ENCODE measurements at places on chromosomes 4 and X. TPM values are rescaled to one million over a fixed set of nuclear protein-coding genes. Genes with fewer than 3 reads are reported as not detected.

The IL2RG gene
- not detected for total RNA-seq

The SPOCK3 gene
- not detected for total RNA-seq

The SLC49A3 gene
- not detected for total RNA-seq

The CTAG1A gene
- not detected for total RNA-seq

The FAM114A1 gene
- total RNA-seq, result 89.1 TPM

The ZMAT1 gene
- total RNA-seq, result not detected

The ADAM29 gene
- not detected for total RNA-seq

The MAP9 gene
- total RNA-seq, result 3.1 TPM

DNA sequence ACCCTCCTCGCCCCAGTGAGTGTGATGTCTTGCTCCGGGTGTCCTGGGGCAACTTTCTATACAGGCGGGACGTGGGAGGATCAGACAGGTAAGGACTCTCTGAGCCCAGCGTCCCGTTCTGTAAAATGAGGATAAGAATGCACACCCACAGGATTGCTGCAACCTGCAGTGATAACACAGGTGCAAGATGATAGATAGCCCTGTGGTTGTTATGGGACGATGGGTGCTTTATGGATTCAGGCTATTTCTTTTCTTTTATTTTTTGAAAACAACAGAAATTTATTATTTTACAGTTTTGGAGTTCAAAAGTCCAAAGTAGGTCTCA is 28.6 kb downstream of the BEX3 start:
- no peaks in the 10 kb centered on the region for H3K27me3 ChIP-seq
- peak overlapping the region; percentile 62 for H3K27ac ChIP-seq
- DNase-seq, result no peak
- H3K36me3 ChIP-seq, result no peaks in the 10 kb centered on the region

- no peak overlapping the region for H3K4me3 ChIP-seq
- DNase-seq, result no peak
- H3K36me3 ChIP-seq, result no peaks in the 10 kb centered on the region
- no peak overlapping the region for H3K27ac ChIP-seq
- no peaks in the 10 kb centered on the region for H3K27me3 ChIP-seq
- no peaks in the 10 kb centered on the region for H3K4me1 ChIP-seq
Measured at GRCh38 chr4:46124773-46125413, 1.0 kb upstream of the GABRG1 start.

- no peak overlapping the region for H3K27ac ChIP-seq
- DNase-seq, result no peak
- no peaks in the 10 kb centered on the region for H3K36me3 ChIP-seq
- no peaks in the 10 kb centered on the region for H3K4me1 ChIP-seq
- H3K4me3 ChIP-seq, result no peak overlapping the region
Measured at GRCh38 chr4:109945056-109945455, 32.4 kb downstream of the EGF start.

GRCh38 chr4:173746424-173746823 is 216.4 kb upstream of the HAND2 start:
- H3K4me3 ChIP-seq, result no peak overlapping the region
- DNase-seq, result no peak
- H3K36me3 ChIP-seq, result no peaks in the 10 kb centered on the region
- no peaks in the 10 kb centered on the region for H3K27me3 ChIP-seq
- H3K4me1 ChIP-seq, result no peaks in the 10 kb centered on the region

DNA sequence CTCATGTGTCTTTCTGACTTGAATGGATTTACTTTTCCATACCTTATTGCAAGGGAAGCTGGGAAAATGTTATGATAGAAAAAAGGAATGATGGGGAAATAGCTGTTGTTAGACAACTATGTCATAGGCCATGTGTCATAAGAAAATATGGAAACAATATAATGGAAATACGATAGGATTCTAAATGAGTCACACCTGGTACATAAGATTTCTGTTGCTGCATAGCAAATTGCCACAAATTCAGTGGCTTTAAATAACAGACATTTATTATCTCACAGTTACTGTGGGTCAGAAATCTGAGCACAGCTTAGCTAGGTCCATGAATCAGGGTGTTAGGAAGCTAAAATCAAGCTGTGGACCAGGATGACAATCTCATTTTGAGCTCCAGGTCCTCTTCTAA is 44.6 kb upstream of the ANKRD50 start:
- no peaks in the 10 kb centered on the region for H3K4me1 ChIP-seq
- no peak overlapping the region for H3K27ac ChIP-seq
- DNase-seq, result no peak
- no peaks in the 10 kb centered on the region for H3K27me3 ChIP-seq
- H3K4me3 ChIP-seq, result no peak overlapping the region
- no peaks in the 10 kb centered on the region for H3K36me3 ChIP-seq

DNA sequence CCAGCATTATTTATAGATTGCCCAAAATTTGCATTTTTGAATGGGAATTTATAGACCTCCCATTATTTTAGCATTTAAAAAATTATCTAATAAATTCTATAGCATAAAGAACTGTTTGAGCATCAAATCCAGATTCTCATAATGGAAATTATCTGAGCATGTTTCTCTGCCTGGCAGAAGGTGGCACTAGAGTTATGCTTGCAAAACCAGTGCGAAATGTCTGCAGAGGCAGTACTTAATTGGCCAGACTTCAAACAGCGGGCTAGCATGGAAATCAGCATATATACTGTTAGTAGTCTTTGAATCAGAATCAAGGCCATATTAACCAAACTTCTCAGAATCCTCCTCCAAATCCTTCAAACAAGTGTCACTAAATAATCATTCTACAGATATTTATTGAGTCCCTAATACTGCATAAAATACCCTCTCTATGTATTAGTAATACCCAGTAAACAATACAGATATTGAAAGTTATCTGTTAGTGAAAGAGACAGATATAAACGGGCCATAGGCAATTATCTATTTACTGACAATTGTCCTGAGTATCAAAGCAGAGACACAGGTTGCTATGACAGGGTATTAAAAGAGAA is 78.7 kb upstream of the DCLK2 start:
- H3K36me3 ChIP-seq, result no peaks in the 10 kb centered on the region
- H3K4me3 ChIP-seq, result no peak overlapping the region
- H3K4me1 ChIP-seq, result peaks cover 33% of the 10 kb centered on the region

DNA sequence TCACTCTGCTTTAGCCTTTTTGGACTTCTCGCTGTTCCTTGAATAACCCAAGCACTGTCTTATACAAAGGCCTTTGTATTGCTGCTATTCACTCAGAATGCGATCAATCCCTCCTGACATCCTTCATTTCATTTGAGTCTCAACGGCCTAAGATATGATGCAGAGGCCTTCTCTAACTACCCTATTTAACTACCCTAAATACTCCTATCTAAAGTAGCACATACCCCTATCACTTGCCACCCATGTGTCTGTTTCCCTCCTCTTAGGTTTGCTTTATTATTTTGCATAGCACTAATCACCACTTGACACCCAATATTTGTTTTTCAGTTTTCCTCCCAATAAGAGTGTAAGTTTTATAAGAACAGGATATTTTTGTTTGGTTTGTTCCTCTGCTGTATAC is 42.3 kb upstream of the ACSL4 start:
- no peaks in the 10 kb centered on the region for H3K36me3 ChIP-seq
- DNase-seq, result no peak
- no peak overlapping the region for H3K4me3 ChIP-seq
- no peaks in the 10 kb centered on the region for H3K4me1 ChIP-seq
- no peak overlapping the region for H3K27ac ChIP-seq
- no peaks in the 10 kb centered on the region for H3K27me3 ChIP-seq

GRCh38 chr4:76312457-76312856 is 5.9 kb downstream of the STBD1 start:
- H3K4me3 ChIP-seq, result no peak overlapping the region
- H3K27me3 ChIP-seq, result no peaks in the 10 kb centered on the region
- DNase-seq, result no peak

DNA sequence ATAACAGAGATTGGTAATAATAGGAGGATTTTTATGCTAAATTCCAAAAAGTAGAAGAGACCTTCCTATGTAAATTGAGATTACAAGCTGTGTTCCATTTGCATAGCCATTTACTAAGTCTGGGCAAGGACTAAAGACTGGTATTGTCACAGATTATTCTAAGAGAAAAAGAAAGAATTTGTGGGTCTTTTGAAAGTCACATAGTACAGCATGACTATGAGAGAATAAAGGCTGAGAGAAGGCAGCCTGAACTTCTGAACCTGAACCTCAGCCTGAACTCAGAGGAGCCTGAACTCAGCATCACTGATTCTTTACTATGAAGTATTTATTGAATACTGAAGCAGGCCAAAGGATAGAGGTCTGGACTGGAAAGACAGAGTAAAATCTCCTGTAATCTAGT is 297.5 kb downstream of the STPG2 start:
- no peaks in the 10 kb centered on the region for H3K27me3 ChIP-seq
- no peak overlapping the region for H3K27ac ChIP-seq
- no peaks in the 10 kb centered on the region for H3K4me1 ChIP-seq
- H3K4me3 ChIP-seq, result no peak overlapping the region

DNA sequence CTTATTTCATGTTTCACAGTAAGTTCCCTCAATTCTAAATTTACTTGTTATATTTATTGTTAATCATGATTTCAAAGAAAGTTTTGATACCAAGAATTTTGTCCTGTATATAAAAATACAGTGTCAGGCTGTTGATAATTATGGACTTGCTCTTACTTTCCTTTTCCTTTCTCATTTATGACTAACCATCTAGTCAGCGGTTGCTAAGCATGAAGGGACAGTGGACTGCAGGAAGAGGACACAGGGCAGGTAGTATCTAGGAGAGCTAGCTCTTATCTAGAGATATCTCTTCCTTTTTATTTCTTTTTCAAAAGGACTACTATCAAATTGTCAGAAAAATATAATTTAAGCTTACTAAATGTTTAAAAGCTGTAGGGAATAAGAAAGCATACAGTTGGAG is 1.6 kb downstream of the OPRPN start:
- no peak overlapping the region for H3K27ac ChIP-seq
- no peaks in the 10 kb centered on the region for H3K36me3 ChIP-seq
- H3K4me1 ChIP-seq, result no peaks in the 10 kb centered on the region
- H3K4me3 ChIP-seq, result no peak overlapping the region
- DNase-seq, result no peak

DNA sequence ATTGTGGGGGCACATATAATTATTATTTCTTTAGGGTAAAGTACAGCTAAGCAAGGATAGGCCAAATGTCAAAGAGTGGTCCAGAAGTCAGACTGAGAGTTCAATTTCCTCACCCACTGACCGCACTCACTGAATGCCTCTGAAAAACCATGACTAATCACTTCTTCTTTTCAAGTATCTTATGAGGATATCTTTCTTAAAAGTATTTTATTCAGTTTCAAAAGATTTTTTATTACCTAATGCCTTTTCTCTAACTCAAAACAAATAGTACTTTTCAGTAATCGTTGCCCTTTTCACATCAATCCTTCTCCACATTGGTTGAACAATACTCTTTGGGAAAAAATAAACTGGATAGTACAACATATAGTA is 61.7 kb upstream of the CAMK2D start:
- no peaks in the 10 kb centered on the region for H3K36me3 ChIP-seq
- H3K4me1 ChIP-seq, result no peaks in the 10 kb centered on the region
- no peak for DNase-seq
- no peak overlapping the region for H3K4me3 ChIP-seq
- H3K27me3 ChIP-seq, result no peaks in the 10 kb centered on the region
- H3K27ac ChIP-seq, result no peak overlapping the region

GRCh38 chr4:186342582-186342981 is 76.6 kb downstream of the F11 start:
- DNase-seq, result no peak
- no peaks in the 10 kb centered on the region for H3K27me3 ChIP-seq
- no peak overlapping the region for H3K27ac ChIP-seq
- H3K4me1 ChIP-seq, result peaks cover 6% of the 10 kb centered on the region
- H3K36me3 ChIP-seq, result no peaks in the 10 kb centered on the region

DNA sequence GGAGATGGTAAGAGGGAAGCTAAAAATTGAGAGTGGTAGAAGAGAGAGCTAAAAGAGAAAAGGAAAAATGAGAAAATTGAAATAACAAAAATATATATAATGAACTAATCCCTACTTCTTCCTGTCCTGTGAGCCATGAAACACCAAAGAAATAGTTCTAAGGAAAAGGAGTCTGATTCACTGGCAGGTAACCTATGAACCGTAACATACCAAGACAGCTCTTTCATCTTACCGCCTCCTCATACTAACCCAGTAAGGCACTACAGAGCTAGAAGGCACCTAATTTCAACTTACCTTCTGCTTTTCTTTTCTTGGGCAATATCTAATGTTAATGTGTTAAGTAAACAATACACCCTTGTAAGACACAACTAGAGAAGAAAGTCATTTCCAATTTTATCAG is 297.7 kb upstream of the DIAPH2 start:
- H3K27me3 ChIP-seq, result no peaks in the 10 kb centered on the region
- no peaks in the 10 kb centered on the region for H3K4me1 ChIP-seq
- no peak overlapping the region for H3K27ac ChIP-seq
- H3K36me3 ChIP-seq, result no peaks in the 10 kb centered on the region

- no peaks in the 10 kb centered on the region for H3K36me3 ChIP-seq
- H3K27ac ChIP-seq, result no peak overlapping the region
- no peak for DNase-seq
- no peaks in the 10 kb centered on the region for H3K27me3 ChIP-seq
Measured at GRCh38 chr4:40489961-40490360, 139.7 kb downstream of the RBM47 start.

DNA sequence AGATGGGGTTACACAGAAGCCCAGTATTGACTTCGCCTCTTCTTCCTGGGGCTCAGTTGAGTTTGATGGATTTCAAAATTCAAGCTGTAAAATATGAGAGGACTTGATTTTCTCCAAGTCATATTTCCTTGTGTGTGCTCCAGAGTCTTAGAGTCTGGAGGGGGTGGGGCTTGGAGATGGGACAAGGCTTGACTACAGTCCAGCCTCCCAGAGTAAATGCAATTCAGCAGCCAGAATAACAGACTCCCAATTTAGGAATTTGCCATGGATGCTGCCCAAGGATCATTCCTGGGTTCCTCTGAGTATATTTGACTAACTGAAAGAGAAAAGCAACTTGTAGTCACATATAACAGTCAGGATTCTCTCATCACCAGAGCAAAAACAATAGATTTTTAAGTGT is 53.7 kb upstream of the RBPJ start:
- H3K4me3 ChIP-seq, result no peak overlapping the region
- no peaks in the 10 kb centered on the region for H3K4me1 ChIP-seq
- H3K27me3 ChIP-seq, result no peaks in the 10 kb centered on the region
- no peaks in the 10 kb centered on the region for H3K36me3 ChIP-seq

DNA sequence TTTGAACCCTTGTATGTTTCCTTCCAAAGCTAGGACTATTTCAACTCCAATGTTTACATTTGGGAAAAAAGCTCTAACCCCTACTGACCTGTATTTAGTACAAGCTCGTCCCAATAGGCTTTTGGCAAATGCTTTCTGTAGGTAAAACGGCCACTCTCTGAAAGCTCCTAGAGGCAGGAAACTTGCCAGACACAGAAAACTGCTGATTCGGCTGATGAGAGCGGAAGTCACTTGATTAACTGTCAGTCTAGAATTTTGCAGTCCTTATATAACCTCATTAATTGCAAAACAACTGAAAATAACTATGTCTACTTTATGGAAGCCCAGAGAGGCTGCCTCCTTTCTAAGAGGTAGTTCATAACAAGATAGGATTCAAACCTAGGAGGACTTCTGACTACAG is 108.1 kb downstream of the TSPAN7 start:
- H3K27me3 ChIP-seq, result no peaks in the 10 kb centered on the region
- DNase-seq, result no peak
- H3K36me3 ChIP-seq, result no peaks in the 10 kb centered on the region
- no peak overlapping the region for H3K4me3 ChIP-seq
